ENCODE measurements at places on chromosomes 12 and 14. TPM values are rescaled to one million over a fixed set of nuclear protein-coding genes. Genes with fewer than 3 reads are reported as not detected.

Gene DAO
- not detected for total RNA-seq

Gene UBR7
- total RNA-seq, result 20.2 TPM

Gene NUP37
- 6.1 TPM for total RNA-seq

Gene KRT74
- not detected for total RNA-seq

DNA sequence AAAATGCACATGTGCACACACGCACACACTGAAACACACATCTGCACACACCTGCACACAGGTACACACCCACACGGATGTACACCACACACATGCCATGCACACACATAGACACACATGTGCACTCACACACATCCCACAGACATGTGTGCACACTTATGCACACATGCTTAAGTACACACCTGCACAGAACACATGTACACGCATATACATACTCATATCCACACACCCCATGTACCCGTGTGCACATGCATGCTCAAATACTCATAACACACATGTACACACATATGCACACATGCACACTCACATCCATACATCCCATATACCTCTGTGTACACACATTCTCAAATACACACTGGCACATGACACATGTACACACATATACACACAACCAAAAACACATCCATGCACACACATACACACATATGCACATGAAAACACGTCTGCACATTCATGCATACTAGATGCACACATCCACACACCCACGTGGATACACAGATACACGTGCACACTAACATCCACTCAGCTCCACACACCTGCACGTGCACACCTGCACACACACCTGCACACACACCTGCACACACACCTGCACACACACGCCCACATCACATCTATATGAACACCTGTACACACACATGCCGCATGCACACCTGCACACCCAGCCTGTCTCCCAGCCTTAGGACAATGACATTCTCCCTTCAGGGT lies 336.7 kb downstream of the ADGRD1 start:
- no peak for DNase-seq

Gene CDC42BPB
- total RNA-seq, result 145 TPM

DNA sequence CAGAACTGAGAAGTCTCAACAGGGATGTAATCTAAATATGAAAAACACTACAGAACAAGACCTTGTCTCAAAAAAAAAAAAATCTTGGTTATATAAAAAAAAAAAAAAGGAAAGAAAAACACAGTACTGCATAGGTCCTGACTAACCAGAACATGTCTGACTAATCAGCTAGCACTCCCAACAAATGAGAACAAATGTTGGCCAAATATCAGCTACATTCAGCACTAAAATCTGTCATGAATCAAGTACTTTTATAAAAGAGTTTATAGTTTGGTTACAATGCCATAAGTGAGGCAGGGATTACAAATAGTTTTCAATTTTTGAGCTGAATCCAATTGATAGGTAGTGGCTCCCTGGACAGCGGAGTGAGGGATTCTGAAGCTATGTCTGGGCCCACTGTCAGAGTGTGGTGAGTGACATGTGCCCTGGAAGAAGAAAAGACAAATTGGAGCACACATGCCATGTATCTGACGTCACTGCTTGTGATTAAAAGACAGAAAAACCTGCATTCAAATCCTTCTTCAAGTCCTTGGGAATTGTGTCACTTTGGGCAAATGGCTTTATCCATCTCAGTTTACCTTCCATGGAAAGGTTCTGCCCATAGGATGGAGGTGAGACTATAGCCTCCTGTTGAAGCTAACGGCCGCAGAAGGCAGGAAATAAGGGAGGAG lies 5.6 kb upstream of the FAM234B start:
- no peak for DNase-seq

Gene ALDH6A1
- 67.8 TPM for total RNA-seq

Gene IL23A
- total RNA-seq, result 3.1 TPM

- no peak for DNase-seq
Observed at GRCh38 chr12:539540-540310, 80.0 kb downstream of the B4GALNT3 start.

DNA sequence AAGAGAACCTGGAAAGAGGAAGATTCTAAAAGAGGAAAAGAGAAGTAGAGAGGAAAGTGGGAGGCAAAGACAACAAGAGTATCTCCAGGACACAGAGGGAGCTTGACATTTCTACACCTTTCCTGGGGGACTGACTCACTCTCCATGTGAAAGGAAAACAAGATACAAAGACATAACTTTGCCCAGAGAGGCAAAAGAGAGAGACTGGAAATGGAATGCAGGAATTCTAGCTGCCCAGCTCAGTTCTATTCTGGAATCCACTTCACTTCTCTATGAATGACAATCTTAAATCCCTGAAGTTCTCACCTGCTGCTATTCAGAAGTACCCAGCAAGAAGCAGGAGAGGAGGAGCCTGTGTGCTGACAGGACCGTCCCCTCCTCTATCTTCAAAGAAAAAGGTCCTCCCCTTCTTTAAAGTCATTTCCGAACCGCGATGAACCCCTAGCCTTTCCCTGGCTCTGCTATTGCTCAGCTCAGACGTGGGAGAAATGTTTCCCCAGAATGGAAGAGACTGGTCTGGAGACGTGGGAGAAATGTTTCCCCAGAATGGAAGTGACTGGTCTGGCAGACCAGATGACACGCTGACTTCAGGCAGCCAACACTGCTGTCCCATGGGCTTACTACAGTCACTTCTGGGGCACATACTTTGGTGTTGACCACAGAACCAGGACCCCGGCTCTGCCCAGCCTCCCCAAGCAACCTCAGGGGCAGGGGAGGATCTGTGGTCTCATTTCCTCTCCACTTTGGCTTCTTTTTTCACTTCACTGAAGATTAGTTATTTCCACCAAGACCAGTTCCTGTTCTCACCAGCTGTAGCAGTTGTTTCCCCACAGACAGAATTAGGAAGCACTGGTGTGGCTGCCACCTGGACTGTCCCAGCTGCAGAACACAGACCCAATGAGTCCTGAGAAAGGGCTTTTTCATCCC lies 8.3 kb downstream of the FMNL3 start:
- DNase-seq, result peak; percentile 66

All from Peyer's patch (tissue), 4 donors.